NCI-H2081 (cell line): ENCODE measurements at places on chromosomes 2 and 18.
A peak's percentile ranks its signal among the peaks of the same experiment; 100 is the strongest.

DNA sequence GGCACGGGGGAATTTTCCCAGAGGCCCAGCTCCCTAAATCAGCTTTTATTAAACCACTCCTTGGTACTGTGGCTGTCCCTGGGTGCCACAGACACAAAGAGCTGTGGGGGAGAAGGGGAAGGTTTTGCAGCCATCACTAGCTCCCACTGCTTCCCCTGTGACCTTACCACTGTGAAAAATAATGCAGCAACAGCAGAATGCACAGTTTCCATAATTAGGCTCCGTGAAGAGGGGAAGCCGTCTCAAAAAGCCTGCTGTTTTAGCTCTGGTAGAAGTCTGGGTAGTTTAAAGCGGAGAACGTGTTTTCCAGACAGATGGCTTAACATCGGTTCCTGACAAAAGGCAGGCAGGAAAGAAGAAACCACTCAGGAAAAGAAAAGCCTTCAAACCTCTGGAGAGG, 27.5 kb upstream of the CAB39 start:
- no peak for DNase-seq

DNA sequence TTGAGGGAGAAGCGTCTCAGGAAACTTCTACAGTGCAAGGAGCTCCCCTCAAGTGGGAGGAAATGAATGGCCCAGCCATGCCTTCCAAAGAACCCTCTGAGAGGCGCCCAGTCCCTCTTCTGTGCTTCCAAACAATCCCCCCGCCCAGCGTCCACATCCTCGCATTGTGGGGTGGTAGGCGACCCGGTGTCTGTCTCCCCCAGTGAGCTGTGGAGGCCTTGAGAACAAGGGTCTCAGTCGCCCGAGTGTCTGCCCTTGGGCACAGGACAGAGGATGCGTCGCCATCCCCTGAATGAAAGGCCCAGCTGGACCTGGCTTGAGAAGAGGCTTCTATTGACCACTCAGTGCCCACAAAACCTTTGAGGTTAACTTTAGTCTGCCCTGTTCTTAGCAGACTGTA, 29.7 kb downstream of the INPP5D start:
- no peak for DNase-seq

DNA sequence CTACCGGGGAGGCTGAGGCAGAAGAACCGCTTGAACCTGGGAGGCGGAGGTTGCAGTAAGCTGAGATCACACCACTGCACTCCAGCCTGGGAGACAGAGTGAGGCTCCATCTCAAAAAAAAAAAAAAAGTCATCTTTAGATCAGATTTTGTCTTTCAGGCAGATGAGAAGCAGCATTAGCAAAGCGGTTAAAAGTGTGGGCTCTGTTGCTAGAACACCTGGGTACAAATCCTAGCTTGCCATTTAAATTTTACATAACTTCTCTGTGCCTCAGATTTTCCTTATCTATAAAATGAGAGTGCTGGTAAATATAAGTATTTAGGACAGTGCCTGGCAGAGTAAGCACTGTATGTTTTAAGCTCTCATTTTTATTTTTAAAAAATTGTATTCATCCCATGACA, 8.2 kb downstream of the CNOT9 start:
- DNase-seq = no peak

DNA sequence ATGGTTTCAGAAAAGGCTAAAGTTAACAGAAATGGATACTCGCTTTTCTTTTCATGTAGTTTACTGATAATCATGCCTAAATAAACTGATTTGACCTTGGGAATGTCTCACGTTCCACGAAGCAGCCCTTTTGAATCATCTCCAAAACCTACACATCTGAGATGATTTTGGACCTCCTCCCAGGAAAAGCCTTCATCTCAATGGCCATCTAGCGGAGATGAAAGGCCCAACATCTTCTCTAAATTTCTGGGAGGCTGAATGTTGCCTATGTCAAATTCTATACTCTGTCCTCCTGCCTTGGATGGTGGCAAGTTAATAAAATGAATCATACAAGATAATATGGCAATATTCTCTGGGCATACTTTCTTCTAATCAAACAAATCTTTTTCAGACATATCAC, 448.5 kb downstream of the ZEB2 start:
- DNase-seq = no peak

DNA sequence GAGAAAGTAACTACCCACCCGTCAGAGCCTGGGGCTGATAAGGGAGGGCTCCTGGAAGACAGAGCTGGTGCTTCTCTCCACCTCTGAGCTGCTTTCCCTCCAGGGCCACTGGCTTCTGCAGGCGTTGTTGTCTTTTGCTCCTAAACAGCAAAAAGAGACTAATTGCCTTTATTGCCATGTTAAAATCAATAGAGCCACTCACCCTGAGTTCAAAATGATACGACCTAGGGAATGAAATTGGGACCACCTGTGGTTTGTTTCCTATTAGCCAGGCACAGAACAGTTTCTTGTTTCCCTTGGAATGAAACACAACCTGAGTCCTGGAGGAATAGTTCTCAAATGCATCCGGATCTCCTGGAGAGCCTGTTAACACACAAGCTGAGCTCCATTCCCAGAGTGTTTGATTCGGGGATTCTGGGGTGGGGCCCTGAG, 45.8 kb downstream of the TCF7L1 start:
- no peak for DNase-seq

GRCh38 chr2:127173057-127173456, 47.0 kb downstream of the CYP27C1 start:
- no peak for DNase-seq

DNA sequence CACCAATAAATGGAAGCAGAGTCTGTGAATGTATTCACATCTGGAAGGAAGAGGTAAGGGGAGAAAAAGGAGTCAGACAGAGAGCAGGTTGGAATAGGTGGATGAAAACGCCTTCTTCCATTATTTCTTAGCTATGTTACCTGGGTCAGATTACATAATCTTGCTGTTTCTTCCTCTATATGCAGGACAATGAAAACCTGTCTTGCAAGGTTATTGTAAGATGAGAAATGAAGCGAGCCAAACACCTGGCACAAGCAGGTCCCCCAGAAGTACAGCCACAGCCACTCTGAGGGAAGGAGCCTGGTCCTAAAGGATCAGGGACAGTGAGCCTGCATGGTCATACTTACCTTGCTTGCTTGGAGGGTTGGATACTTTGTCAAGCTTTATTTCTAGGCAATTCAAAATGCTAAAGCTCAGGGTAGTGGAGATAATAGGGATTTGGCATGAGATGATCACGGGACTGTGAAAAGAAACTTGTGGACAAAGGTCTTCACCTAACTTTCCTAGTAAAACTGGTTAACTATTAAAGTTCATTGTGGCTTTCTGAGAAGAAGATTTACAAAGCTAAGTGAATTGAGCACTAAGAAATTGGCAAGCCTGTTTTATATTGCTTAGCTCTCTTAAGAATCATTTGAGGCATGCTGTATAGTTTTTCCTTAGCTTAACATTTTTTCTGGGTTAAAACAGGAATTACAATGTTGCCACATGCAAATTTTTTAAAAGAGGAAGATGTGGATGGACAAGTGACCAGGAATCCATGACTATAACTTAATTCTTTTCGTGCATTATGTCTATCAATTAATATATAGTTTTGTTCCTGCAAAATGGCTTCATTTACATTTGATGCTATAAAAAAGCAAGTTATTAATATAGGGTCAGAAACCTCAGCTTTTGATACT, 15.7 kb upstream of the PLA2R1 start:
- DNase-seq = no peak

- peak; percentile 44 for DNase-seq
These were observed 34.3 kb upstream of the ATP6V1B1 start for GRCh38 chr2:70901227-70902066.
